Activated CD4-positive, alpha-beta T cell treated with anti-CD3 and anti-CD28 coated beads, Interleukin-2, amount 50 U/mL, for 4 hours (primary cell): ENCODE measurements at places on chromosomes 1 and 21.
A peak's percentile ranks its signal among the peaks of the same experiment; 100 is the strongest.

GRCh38 chr1:98723574-98723973, 62.1 kb downstream of the SNX7 start:
- no peak for DNase-seq

GRCh38 chr1:1429671-1430073, 5.8 kb upstream of the VWA1 start:
- DNase-seq: no peak

DNA sequence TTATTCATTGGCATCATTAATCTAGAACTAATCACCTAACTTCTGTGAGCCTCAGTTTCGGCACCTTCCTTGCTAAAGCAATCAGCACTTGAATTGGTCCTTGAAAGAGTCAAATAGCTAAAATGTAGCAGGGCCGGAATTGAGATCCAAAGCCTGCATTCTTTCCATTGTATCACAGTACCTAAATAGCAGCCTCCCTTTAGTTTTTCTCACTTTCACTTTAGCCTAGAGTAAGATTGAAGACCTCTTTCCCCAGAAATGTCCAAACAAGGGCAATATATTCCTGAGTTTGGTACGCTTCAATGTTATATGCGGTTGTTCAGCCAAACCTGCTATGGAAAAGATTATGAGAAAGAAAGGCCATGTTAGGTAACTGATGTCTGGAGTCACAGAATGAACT, 121.9 kb upstream of the BMP8A start:
- no peak for DNase-seq

- no peak for DNase-seq
Observed at GRCh38 chr1:161721738-161722343, 497 bp downstream of the FCRLB start.

DNA sequence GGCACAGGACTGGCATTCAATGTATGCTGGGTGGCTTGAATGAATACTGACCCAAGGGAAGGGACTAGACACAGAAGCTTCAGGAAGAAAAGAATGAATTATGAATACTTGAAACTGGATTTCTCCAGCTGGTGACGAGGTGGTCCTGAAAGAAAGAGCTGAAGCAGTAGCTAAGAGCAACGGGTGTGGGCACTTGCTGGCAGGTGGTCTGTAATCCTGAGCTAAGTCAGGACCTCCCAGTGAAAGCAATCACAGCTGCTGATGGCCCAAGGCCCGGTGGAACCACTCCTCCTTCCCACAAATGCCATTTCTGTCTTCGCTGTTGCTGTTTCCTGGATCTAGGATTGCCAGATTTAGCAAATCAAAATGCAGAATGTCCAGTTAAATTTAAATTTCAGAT, 47.0 kb downstream of the NEK2 start:
- DNase-seq: no peak

GRCh38 chr1:154707901-154708463, 100.0 kb upstream of the ADAR start:
- DNase-seq: no peak

- no peak for DNase-seq
Observed at GRCh38 chr1:168758503-168758902, 29.5 kb upstream of the DPT start.

DNA sequence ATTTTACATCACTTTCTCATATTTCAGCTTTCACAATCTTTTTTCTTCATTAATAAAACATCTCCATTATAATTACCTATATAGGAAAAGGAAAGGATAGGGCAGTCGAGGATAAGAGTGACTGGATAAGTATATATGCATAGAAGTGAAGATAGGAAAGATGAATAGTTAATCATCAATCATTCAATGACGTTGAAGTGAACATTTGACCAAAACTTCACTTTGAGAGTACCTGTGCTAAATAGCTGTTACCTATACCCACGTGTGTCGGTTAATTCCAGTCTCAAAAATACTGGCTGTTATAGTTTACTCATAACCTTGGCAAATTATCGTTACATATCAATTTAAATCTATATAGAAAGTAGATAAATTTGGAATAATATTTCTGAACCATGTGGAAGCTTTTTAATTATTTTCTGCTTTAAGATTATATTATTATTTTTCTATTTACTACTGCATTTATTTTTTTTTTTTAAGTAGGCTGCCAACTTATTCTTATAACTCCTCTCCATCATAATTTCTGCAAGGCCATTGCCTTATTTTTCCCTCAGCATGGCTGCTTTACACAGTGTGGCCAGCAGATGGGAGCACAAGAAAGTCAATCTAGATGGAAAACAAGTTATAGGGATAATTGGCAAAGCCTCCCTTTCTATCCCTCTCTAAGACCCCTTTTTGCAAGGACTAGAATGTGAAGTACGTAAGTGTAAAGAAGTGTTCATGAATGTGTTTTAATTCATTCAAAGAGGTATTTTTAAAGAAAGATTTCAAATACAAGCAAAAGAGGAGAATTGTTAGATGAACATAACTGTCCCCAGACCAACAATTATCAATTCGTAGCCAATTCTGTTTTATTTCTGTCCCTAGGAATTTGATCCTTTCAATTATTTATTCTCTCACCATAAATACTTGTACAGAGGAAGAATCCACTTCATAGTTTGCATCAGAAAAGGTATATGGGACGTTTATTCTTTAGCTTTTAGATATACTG, 290.4 kb downstream of the KCNT2 start:
- DNase-seq: no peak

DNA sequence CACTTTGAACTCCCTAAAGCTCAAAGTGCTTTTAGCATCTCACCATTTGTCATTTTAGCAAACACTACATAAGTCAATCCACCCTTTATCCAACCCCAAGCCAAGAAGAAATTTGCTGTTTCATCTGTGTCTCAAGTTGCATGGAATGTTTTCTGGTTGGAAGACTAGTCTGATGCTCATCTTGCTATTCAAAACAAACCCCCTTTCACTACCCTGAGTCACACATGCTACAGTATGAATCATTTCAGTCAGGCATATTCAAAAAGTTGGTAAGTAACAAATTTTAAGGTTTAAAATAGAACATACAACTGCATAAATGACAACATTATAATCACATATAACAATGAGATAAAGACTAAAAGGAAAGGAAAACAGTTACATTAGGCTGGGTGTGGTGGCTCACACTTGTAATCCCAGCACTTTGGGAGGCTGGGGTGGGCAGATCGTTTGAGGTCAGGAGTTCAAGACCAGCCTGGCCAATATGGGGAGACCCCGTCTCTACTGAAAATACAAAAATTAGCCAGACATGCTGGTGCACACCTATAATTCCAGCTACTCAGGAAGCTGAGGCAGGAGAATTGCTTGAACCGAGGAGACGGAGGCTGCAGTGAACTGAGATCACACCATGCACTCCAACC, 38.7 kb downstream of the DSTYK start:
- DNase-seq: no peak

DNA sequence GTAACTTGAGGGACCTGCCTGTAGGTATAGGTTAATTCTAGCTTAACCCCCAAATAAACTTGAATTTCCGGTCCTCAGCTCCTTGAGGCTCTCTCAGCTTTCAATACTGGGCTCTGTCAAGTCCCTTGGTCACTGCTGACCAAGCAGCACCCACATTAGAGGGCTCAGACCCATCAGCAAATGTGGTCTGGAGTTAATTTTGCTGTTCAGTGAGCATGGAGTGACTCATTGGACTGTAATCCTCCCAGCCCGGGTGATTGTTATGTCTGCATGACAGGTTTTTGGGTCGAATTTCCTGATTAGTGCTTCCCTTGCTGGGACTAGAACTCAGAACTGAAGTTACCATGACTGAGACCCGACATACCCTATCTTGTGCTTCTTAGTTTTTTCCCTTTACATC, 130.6 kb downstream of the URB2 start:
- DNase-seq: no peak

- DNase-seq: no peak
Observed at GRCh38 chr1:180194546-180195207, 35.4 kb upstream of the LHX4 start.

GRCh38 chr1:144551543-144552424, 40.9 kb upstream of the PPIAL4F start:
- DNase-seq: peak; percentile 57
